Motor neuron (in vitro differentiated cells): ENCODE measurements at places on chromosomes 6 and 20. TPM values are rescaled to one million over a fixed set of nuclear protein-coding genes. Genes with fewer than 3 reads are reported as not detected.

- no peak for ATAC-seq
Measured at GRCh38 chr6:18211338-18211737, 53.0 kb downstream of the DEK start.

DNA sequence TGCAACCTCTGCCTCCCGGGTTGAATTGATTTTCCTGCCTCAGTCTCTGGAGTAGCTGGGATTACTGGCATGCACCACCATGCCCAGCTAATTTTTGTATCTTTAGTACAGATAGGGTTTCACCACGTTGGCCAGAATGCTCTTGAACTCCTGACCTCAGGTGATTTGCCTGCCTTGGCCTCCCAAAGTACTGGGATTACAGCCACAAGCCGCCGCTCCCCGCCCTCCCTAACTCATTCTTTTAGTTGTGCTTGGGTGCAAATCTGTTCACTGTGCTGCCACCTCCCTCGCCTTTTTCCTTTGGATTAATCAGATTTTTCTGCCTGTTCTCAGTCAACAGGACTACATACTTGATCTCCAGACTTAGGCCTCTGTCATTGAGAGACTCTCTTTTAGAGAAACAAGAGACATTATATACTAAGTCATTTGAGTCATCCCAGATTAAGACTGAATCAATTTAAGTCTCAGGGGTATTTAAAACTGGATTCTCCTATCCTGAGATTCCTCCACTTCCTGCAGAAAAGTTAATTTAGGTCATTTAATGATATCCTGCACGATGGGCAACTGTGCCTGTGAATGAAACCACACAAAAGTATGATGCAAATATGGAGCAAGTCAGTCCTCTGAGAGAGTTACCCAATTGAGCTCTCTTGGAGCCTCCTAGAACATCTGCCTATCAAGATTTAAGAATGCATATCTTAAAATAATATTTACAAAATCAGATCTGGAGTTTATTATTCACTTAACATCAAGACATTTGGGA, 136.1 kb upstream of the THEMIS start:
- no peak for ATAC-seq

DNA sequence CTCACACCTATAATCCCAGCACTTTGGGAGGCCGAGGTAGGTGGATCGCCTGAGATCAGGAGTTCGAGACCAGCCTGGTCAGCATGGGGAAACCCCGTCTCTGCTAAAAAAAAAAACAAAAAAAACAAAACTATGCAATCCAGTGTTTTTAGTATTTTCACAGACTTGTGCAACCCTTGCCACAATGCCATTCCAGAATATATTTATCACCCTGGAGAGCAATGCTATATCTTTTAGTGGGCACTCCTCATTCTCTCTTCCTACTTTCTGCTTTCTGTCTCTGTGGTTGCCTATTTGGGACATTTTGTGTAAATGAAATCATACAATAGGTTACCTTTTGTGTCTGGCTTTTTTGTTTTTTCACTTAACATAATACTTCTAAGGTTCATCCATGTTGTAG, 39.1 kb upstream of the MROH8 start:
- no peak for ATAC-seq

GRCh38 chr20:23613676-23614075, 8.0 kb upstream of the CST9 start:
- no peak for ATAC-seq

GRCh38 chr6:21955053-21955595, 341.7 kb downstream of the PRL start:
- no peak for ATAC-seq

DNA sequence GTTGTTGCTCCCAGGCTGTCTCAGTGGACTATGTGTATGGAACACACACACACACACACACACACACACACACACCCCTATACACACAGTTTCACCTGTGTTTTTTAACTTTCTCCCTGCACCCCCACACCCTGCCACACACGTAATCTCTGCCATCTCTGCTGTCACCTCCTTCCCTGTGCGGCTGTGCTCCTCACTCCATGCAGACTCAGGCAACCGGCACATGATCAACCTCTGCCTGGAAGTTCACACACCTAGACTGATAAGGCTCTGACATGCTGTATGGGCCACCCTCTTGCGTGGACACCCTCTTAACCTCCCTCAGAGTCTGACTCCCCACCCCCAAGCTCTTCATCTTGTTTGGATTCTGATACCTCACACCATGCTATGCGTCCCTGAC, 152.3 kb upstream of the THEMIS start:
- no peak for ATAC-seq

DNA sequence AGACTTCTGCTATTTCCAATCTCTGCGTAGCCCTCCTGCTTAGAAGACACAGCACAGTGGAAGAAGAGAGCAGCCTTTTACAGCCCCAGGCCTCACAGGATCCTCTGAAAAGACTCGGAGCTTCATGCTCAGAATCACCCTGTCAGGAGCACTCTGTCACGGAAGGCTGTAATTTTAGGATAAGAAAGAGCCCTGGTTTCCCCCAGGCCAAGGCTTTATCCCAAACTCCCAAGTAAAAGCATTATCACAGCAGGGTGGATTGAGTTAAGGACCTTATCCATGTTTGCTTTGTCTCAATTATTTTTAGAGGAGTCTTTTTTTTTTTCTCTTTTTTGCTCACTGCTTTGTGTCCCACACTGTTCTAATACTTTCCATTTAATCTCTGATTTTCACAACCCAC, 39.2 kb downstream of the ANKS1A start:
- no peak for ATAC-seq

Gene DDR1
- 88.2 and 103 TPM in 2 replicates for total RNA-seq

DNA sequence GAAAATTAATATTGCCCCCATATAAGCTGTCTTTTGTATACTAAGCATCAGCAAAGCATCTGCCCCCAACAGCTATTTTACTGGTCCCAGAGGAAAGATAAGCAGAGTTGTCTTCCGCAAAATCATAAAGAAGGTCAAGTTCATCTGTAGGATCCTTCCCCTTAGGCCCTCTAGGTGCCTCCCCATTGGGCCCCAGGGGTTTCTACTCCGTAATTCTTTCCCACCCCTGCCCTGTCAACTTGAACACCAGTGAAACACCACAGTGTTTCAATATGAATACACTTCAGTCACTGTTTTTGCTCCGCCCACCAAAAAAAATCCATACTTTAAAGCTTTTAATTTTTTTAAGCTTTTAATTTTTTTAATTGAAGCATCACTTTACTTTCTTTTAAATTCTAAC, 159.2 kb downstream of the ATXN1 start:
- ATAC-seq: no peak

DNA sequence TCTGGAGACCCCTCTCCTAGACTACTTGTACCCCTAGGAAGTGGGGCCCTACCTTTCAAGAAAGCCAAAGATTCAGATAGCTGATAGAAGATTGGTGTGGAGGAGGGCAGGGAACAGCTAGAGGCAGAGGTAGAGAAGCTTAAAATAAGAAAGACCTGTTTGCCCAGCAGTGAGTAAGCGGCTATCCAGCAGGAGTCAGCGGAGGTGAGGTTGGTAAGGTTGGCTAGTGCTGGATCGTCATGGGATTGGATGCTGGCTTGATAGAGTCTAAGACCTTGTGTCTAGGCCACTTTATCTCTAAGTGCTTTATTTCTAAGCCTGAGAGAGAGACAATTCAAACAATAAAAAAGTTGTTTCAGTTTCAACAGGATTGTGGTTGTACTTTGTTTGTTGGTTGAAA, 19.1 kb downstream of the ANKS1A start:
- ATAC-seq: no peak

GRCh38 chr6:38114976-38115625, 295.6 kb downstream of the ZFAND3 start:
- no peak for ATAC-seq

DNA sequence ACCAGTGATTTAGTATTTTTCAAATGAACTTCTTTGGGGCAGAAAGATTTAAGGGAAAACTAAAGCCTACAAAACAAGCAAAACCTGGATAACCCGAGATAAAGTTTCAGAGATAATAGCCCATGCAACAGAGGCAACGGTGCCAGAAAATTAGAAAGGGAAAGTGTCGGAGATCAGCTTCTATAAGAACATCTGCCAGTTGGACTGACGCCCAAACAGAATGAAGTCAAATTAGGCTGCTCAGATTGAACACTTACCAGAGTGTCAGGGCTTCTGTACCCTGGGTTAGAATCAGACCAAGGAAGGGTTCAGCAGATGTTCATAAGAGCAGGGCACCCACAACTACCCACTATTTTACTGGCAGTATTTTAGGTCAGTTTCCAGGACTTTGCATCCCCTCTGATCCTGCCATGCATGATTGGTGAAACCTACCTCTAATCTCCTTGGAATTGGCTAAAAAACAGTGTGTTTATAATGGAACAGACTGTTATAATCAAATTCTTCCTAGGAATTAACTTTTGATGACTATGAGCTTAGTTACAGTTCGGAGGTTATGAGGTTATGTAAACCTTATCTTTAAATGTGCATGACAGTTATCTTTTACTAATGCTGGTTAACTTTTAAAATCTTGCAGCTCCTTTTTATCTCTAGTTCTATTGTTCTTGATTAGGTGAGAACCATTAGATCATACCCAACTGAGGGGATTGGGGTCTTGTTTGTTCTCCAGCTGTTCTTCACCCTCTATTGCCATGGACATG, 13.1 kb downstream of the BMP2 start:
- no peak for ATAC-seq

DNA sequence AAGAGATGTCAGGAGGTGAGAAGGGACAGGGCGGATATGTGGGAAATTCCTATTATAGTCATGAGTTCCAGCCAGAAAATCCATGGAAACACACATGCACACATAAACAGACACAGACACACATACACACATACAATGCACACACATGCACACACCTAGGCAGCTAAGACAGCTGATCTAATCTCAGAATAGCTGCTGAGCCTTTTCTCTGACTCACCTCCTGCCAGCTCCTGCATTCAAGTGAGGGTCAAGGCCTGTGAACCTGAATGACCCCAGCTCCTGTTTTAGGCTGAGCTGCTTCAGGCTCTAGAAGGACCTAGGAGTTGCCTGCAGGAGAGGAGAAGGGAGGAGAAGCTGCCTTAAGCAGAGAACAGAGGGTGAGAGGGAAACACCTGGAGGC, 21.6 kb upstream of the RAET1L start:
- ATAC-seq: no peak

Gene THBD
- total RNA-seq: 0.04 and 0.18 TPM in 2 replicates

GRCh38 chr20:29430531-29430930, 1826.9 kb upstream of the DEFB115 start:
- no peak for ATAC-seq

- no peak for ATAC-seq
Measured at GRCh38 chr6:142343938-142344337, 42.1 kb downstream of the ADGRG6 start.

DNA sequence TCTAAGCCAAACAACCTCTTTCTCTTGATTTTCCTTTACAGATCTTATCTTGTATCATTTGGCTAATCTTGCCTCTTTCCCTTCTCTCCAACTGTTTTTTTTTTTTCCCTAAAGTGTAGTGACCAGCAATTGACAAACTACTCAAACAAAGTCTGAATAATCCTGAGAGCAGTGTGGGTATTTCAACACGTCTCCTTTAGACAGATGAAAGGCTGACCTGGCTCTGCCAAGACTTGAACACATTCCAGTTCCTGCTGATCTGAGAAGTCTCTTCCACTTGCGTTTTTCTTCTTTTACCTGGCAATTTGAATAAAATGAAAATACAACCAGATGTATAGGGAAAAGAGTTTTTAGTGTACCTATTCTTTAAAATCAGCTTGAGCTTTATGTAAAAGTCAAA, 168.4 kb downstream of the GJA10 start:
- no peak for ATAC-seq

GRCh38 chr6:21773576-21773968, 180.0 kb downstream of the SOX4 start:
- ATAC-seq: peak; percentile 24

DNA sequence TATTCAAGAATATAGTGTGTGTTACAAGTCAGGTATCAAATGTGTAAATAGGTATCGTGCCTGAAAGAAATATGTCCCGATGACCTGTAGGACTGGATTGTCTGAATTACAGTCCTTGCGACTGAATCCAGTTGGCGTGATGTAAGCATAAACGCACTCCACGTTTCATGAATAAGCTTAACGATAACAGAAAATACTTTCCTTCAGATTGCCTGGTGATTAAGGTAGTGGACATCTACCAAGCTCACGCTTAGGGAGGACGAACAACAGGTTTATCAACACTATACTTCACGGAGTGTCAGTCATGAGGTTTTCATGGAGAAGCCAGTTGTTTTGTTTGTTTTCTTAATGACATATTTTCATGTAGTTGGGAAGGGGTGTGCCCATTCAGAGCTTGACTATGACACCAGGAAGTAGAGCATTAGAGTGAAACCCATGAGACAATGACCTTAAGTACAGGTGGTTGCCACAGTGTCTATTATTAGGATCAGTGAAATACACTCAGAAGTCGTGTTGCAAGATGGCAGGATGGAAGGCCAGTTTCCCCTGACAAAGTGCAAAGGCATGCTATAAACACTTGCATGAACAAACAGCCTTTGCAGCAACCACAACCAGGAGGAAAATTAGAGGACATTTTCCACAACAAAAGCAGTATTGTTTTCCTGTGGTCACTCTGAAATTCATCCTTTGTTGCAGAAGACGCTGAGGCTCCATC, 305.8 kb upstream of the PRDM1 start:
- no peak for ATAC-seq

DNA sequence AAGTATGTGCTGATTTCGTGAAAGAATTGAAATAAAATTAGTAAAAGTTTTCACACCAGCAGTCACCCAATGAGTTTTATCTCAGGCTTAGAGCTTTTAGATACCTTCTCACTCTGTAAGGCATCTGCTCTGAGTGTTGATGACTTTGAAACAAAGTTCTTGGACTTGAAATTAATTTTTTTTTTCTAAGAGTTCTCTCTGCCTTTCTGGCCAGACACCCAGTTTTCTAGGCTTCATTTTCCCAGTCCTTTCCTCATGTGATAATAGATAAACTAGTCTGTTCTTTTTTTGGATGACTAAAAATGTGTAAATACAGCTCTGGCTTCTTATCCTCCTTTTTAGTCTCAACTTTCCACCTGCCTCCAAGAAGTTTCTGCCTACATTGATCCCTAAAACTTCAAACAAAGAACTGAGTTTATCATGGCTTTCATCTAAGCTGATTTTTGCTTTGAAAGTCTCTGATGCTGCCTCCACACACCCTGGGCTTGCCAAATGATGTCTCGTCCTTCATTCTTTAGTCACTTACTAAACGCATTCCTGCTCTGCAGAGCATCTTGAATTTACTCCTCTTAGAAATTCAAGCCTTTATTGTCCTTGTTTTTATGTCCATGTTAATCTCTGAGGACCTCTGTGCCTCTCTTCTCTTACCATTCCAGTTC, 32.7 kb downstream of the SLX4IP start:
- ATAC-seq: no peak

Gene SNX21
- total RNA-seq: 14.8 and 24.5 TPM in 2 replicates

GRCh38 chr6:11803591-11803971, 25.0 kb upstream of the ADTRP start:
- no peak for ATAC-seq

Gene MTO1
- 23.2 and 26.7 TPM in 2 replicates for total RNA-seq

Gene SALL4
- total RNA-seq: 1.8 and 2.0 TPM in 2 replicates

Gene PLN
- 0.46 and 0.47 TPM in 2 replicates for total RNA-seq
